ENCODE measurements at places on chromosomes 5 and 9.

GRCh38 chr5:55343609-55344008, 35.8 kb downstream of the MTREX start:
- no peak for DNase-seq

DNA sequence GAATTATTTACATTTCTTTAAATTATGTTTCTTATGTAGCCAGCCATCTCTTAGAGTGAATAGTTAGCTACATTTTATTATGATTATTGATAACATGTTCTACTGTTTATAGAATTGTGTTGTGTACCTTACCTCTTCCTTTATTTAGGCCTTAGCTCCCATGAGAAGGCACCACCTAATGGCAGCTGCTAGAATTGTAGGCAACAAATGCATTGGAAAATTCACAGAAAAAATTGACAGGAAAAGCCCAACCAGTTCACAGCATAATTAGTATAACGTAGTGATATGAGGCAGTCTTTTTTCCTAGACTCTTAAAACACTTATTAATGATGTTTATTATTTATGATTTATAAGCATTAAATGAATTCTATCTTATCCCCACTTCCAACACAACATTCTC, 175.8 kb downstream of the WDR70 start:
- DNase-seq = peak; percentile 56

DNA sequence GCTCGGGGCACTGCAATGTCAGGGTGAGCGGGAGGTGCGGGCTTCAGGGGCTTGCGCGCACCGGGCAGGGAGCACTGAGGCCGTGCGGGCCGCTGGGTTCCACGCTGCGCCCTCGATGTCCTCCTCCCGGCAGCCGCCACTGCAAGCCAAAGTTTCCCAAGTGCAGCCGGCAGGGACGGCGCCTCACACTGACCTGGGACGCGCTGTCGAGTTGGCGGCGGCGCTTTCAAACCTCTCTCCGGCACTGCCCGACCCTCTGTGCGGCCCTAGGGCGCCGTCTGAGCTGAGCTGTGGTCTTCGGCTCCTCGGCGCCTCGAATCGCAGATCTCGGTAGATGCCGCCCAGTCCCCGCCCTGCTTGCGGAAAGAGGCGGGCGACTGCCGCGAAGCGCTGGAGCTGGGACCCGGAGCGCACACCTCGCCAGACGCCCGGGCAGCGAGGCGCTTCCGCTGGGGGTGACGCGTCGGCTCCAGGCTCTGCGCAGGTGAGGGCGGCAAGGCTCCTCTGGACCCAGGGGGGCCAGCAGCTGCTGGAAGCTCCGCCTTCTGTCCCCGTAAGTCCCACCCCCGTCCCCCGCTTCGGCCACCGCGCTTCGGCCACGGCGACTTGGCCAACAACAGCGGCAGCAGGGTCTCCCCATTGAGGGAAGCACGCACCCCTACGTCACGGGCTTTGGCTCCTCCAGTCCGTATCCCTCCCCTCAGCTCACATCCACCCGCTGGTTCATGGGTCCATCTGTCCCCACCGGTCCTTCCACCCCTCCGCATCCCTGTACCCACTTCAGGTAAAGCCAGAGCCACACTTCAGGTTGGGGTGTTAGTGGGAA, at the start of gene ANKRD34B:
TSS of gene ANKRD34B (minus strand) at position 320 of the 826 bp plus-strand sequence. CDS start 10,261 bp downstream, outside the sequence.
- peak; percentile 14 for DNase-seq

DNA sequence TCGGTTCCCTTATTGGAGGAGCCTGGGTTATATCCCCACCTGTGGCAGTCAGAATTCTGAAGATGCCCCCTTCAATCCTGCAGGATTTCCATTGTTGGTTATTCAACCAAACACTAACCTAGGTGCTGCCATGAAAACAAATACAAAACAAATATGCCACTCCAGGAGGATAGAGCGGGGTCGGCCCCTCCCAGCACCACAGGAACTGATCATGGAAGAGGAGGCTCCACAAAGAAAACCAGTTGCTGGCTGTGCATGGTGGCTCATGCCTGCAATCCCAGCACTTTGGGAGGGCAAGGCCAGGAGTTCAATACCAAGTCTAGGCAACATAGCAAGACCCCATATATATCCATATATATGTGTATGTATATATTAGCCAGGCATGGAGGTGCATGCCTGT, 13.2 kb upstream of the ADGRD2 start:
- DNase-seq = no peak

DNA sequence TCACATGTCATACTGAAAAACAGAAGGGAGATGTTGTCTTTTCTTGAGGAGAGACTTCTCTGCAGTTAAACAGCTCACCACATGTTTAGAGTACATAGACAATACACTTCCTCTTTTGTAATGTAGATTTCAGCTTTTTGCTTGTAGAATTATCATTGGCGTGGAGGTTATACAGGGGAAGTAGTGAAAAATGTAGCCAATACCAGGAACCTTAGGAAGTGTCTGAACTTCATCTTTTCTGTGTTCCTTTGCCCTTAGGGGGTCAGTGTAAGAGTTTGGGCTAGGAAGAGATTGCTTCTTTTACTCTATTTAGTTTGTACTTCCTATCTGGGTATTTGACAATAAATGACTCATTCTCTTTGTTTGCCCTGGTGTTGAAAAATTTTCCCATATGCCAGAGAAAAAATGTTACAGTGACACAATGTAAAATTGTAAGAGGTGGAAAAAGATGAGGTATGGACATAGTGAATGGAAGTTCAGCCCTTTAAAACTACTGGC, 21.0 kb upstream of the CDKN2B start:
- DNase-seq = peak; percentile 74

DNA sequence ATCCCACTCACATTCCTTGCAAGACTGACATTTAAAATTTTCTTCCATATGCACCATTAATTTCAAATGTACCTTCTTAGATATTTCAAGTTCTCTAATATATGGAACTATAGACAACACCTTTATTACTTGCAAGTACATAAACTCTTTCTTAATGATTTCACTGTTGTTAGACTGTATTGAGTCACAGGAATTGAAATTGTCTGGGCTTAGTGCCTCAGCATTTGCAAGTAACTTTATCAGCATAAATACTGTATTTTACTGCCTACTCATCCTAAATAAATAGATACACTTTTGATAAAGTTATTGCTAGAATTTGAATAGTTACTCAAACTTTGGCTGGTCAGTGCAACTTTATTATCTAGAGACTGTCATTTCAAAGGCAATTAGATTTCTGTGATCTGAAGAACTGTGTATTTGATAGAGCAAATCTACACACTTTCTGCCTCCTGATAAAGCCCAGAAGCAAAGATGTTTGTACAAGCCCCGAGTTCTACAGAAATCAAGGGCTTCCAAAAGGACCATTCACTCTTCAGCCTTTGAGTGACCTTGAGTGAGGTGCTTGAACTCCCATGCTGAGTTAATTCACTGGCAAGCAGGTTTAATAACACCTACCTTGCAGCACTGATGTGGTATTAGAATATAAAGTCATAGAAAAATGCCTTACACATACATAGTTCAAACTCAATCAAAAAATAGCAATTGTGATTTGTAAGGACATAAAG, 91.6 kb downstream of the COX7C start:
- DNase-seq = no peak

- no peak for DNase-seq
Measured at GRCh38 chr5:146971401-146971800, 92.8 kb upstream of the PPP2R2B start.

DNA sequence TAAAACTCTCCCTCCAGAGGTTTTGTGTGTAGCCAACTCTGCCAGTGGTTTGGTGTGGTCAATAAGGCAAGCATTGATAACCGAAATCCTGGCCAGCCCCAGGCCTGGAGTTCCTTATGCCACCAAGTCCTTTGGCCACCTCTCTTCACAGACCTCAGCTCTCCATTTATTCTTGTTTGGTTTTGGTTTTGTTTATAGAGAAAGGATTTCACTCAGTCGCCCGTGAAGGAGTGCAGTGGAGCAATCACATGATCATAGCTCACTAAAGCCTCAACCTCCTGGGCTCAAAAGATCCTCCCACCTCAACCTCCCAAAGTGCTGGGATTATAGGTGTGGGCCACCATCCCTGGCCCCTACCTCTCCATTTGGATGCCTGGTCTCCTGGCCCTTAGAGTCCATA, 55.4 kb upstream of the PPARGC1B start:
- no peak for DNase-seq

GRCh38 chr9:16070455-16071145, 517.8 kb downstream of the CCDC171 start:
- DNase-seq = no peak

- DNase-seq = peak; percentile 60
Measured at GRCh38 chr5:60649288-60649917, 50.6 kb downstream of the DEPDC1B start.

DNA sequence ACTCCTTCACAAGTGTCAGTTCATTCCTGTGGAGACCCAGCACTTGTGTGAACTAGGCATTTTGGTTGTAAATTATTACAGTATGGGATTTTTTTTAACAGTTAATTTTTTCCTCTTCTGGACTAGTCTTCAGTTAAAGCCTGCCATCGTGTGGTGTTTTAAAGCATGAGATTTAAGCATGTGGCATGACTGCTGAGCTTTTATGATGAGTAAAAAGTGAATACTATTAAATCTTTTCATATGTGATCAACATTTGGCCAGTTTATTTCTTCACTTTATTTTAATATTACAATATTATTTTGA, 25.0 kb downstream of the LMNB1 start:
- peak; percentile 71 for DNase-seq

GRCh38 chr5:67289763-67290521, 93.3 kb upstream of the CD180 start:
- DNase-seq = no peak

GRCh38 chr9:109812331-109812730, 32.3 kb downstream of the PALM2AKAP2 start:
- DNase-seq = no peak

- DNase-seq = peak; percentile 76
Measured at GRCh38 chr5:93874080-93874479, 132.7 kb upstream of the POU5F2 start.

DNA sequence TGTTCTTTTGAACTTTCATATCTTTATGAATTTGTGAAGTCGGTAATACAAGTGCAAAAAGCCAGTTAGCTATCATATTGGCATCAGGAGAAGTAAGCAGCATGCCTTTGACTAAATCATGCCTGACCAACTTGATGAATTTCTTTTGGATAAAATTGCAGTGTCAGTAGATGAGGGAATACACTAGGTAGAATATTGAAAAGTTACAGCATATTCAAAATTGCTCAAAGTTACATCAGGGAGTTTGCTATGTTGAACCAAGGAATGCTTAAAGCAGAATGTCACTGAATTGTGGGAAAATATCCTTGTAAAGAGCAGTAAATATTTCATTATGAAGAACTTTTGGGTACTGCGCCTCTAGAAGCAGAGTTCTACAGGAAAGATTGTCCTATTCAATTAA, 87.1 kb upstream of the TLX3 start:
- no peak for DNase-seq

DNA sequence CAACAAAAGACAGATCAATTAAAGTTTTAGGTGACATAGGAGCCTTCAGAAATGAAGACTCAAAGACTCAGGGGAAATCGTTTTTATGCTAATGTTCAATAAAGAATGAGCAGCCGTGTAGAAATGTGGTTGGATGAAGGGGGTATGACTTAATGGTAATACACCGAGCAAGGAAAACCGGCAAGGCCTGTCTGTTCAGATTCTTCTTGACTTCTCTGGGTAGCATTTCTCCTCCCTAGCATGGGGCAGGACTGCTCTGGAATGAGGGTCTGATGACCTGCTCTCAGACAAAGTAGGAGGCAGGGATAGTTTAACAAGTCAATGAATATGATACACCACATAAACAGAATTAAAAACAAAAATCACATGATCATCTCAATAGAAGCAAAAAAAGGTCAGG, 487.4 kb downstream of the ZNF608 start:
- DNase-seq = no peak

- DNase-seq = no peak
Measured at GRCh38 chr5:147554261-147554817, 44.5 kb upstream of the DPYSL3 start.

- DNase-seq = no peak
Measured at GRCh38 chr9:97536480-97536879, 35.0 kb downstream of the TMOD1 start.

GRCh38 chr9:112705768-112706427, 12.0 kb downstream of the INIP start:
- peak; percentile 56 for DNase-seq

- DNase-seq = peak; percentile 30
Measured at GRCh38 chr5:1799110-1799601, 481 bp downstream of the MRPL36 start.

DNA sequence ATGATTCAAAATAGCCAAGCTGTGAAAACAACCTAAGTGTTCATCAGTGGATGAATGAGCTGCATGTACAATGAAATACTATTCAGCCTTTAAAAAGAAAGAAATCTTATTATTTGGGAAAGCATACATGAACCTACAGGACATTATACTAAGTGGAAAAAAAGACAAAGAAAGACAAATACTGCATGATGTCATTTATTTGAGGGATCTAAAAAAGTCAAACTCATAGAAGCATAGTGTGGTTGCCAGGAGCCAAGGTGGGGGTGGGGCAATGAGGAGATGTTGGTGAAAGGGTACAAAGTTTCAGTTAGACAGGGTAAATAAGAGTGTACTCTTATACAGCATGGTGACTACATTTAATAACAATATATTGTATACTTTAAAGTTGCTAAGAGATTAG, 261.5 kb downstream of the PARP8 start:
- DNase-seq = no peak

GRCh38 chr9:98584059-98584458, 124.7 kb downstream of the GABBR2 start:
- DNase-seq = peak; percentile 34

- no peak for DNase-seq
Measured at GRCh38 chr5:150460781-150461180, 11.2 kb upstream of the RPS14 start.

Data from dermis blood vessel endothelial cell (primary cell).